ENCODE measurements at places on chromosomes 2 and 18.

- DNase-seq = no peak
Observed at GRCh38 chr2:24957976-24958375, 13.8 kb downstream of the DNAJC27 start.

DNA sequence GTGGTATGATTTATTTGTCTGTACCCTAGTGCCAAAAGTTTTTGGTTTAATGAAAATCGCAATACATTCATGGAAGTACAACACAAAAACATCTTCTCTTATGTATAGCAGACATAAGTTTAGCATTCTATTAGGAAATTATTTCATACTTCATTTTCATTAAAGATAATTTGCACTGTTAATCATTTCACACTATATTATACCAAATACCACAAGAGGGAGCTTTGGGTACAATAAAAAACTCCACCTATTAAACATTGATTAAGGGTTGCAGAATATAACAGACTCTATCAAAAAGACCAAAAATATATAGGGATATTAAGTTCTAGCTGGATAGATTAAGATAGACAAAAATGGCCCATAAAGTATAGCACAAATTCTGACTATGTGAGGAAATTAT, 79.0 kb downstream of the SLC66A3 start:
- no peak for DNase-seq

DNA sequence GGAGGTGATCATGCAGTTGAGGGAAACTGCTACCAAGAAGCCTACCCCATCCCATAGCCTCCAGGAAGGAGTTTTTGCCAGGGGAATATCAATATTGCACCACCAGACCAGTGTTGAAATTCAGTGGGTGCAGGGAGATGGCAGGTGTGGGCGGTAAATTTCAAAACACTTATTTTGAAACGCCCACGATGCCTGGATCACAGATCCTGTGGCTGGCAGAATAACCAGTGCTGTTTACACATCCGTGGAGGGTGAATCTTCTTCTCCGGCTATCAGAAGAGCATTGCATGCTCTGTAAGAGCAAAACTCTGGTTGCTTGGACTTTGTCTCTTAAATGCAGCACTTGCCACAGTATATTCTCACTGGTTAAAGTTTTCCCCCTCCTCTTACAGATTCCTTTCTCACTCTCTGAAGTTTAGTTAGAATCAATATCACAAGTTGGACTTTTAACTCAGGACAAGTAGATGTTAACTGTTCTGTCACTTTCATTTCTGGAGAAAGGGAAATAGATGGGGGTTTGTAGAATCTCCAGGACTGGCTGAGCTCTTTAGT, 70.5 kb upstream of the ZCCHC2 start:
- no peak for DNase-seq

GRCh38 chr18:46001892-46002291, 34.8 kb upstream of the EPG5 start:
- DNase-seq = no peak

GRCh38 chr2:28403370-28403956, 10.8 kb downstream of the FOSL2 start:
- DNase-seq = no peak

- peak; percentile 66 for DNase-seq
Observed at GRCh38 chr2:232781765-232782164, 5.4 kb upstream of the KCNJ13 start.

GRCh38 chr18:48639772-48640432, 101.1 kb downstream of the CTIF start:
- no peak for DNase-seq

DNA sequence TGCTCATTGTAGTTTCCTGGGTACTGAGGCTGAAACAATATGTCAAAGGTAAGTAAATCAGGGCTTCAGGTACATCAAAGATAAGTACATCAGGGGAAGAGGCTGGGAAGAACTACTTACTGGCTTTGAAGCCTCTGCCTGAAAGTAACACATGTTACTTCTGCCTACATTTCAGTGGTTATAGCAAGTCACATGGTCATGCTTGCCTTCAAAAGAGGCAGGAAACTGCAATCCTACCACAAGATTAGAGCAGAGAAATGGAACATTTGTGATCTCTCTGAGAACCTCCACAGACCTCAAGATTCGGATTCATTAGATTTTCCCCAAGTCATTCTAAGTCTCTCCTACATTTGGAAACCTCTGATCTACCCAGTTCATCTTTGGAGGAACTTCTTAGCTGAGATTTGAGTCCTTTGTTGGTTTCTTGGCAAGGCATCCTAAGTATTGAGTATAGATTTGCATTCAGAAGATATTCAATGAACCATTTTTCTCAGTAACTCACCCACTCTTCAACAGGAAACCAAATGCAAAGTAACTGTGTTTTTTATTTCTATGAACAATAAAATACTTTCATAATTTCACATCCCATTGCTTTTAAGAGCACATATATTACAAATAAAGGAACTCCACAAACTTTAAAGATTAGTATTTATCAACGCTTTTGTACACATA, 48.5 kb upstream of the CCDC195 start:
- peak; percentile 5 for DNase-seq

DNA sequence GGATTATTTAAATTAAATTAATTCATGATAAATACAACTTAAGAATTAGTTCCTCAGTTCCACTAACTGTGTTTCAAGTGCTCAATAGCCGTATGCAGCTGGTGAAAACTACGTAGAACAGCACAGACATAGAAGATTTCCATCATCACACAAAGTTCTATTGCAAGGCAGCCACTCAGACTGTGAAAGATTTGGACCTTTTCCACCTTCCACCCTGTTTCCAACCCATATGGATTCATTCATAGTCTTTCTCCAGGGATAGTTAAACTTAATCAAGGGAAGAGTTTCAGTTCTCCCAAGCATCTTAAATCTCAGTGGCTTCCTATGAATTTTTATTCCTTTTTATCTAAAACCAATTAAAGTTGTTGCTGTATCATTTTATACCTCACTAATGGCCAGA, 2030.8 kb downstream of the SUCLG1 start:
- no peak for DNase-seq

GRCh38 chr18:34632321-34632720, 77.8 kb upstream of the DTNA start:
- no peak for DNase-seq

DNA sequence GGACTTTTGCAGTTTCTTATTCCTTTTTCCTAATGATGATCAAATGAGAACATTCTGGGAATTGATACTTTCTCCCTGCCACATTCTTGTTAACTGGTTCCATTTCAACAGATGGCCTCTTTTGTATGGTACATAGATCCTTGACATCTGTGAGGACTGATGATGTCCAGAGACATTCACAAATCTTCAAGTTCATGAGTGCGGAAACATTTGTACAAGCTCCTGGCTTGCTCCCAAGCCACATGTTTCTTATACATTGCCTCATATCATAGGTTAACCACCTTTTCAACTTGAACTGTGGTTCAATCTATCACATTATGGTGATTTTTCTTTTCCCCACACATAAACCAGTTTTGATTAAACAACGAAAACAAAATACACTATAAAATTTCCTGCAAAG, 267.3 kb downstream of the CLIP4 start:
- no peak for DNase-seq

- no peak for DNase-seq
Observed at GRCh38 chr2:207238831-207239701, 73.3 kb upstream of the KLF7 start.

- DNase-seq = no peak
Observed at GRCh38 chr2:23487735-23488492, 102.9 kb downstream of the KLHL29 start.

- DNase-seq = no peak
Observed at GRCh38 chr2:159545085-159545484, 71.3 kb downstream of the BAZ2B start.

DNA sequence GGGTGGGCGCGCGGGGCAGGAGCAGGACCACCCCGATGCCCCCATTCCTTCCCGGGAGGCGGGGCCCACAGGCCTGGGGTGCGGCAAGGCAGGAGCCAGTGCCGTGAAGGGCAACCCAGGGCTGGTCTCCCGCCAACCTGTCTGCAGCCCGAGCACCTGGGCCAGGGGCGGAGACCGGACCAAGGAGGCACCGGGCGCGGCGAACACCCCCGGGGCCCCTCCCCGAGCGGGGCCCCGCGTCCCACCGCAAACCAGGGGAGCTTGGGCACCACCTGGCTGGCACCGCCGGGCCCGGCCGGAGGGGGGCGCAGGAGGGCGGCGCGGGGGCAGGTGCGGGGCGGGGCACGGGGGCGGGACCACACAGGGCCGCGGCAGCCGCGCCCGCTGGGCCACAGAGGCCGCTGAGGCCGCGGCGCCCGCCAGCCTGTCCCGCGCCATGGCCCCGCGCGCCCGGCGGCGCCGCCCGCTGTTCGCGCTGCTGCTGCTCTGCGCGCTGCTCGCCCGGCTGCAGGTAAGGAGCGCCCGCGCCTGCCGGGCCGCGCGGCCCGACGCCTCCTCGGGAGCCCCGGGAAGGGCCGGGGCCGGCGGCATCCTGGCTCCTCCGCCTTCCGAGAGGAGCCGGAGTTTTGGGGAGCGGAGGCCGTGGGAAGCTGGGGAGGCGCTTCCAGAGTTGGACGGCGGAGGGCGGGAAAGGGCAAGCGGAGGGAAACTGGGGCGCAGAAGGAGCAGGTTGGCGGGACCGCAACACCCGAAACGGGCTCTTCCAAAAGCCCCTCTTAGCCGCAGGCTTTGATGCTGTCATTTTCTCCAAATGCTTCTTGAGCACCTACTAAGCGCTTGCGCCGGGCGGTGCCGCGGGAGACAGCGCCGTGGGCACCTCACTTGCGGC, at the start of gene TNFRSF11A:
Gene TNFRSF11A (plus strand): TSS at position 394 of the 889 bp plus-strand sequence. CDS start 43 bp downstream, at position 437.
- peak; percentile 45 for DNase-seq

DNA sequence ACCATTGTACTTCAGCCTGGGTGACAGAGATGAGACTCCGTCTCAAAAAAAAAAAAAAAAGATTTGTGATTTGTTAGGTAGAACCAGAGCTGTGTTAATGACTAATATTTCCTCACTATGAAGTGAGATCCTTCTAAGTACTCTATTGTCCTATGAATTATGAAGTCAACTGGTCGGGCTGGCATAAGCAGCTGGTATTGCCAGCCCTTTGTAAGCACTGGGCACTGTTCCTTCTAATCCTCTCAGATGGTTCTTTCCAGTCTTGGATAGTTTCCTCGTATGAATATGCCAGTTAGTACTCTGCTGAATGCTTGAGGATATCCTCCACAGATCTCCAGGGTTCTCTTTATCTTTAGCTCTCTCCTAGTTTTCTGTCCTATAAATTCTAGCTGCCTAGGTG, 223.1 kb upstream of the SP5 start:
- no peak for DNase-seq

GRCh38 chr18:33264566-33264965, 176.0 kb downstream of the CCDC178 start:
- no peak for DNase-seq

DNA sequence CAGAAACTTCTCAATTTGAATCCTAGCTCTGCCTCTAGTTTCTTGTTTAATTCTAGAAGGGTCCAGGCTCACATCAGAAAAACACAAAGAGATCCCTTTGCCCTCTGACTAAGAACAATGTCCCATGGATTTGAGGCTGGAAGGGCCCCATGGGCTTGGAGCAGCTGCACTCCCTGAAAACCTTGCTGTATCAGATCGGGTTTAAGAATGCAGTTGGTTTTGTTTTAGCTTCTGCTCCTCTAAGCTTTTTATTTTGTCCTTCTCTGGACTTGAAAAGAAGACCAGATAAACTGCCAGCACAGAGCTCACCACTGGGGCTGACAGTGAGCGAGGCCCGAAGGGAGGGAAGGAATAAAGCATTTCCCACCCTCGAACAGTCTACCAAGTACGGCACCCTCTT, 69.2 kb upstream of the WIPF1 start:
- DNase-seq = no peak

DNA sequence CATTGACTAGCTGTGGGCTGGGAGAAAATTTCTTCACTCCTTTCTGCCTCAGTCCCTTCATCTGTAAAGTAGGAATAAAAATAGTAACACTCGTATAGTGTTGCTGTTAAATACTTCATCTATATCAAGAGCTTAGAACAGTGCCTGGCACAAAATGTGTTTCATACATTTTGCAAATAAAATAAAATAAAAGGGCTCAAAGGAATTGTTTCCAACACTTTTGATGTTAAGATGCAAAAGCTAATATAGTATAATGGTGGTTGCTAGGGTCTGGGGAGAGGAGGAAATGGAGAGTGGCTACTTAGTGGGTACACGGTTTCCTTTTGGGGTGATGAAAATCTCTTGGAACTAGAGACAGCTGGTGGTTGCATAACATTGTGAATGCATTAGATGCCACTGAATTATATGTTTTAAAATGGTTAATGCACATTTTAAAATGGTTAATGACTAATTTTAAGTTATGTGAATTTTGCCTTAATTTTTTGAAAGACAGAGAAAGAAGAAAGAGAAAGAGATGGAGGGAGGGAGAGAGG, 542.1 kb upstream of the ID2 start:
- DNase-seq = no peak

GRCh38 chr2:17245906-17246305, 272.3 kb downstream of the RAD51AP2 start:
- DNase-seq = no peak

DNA sequence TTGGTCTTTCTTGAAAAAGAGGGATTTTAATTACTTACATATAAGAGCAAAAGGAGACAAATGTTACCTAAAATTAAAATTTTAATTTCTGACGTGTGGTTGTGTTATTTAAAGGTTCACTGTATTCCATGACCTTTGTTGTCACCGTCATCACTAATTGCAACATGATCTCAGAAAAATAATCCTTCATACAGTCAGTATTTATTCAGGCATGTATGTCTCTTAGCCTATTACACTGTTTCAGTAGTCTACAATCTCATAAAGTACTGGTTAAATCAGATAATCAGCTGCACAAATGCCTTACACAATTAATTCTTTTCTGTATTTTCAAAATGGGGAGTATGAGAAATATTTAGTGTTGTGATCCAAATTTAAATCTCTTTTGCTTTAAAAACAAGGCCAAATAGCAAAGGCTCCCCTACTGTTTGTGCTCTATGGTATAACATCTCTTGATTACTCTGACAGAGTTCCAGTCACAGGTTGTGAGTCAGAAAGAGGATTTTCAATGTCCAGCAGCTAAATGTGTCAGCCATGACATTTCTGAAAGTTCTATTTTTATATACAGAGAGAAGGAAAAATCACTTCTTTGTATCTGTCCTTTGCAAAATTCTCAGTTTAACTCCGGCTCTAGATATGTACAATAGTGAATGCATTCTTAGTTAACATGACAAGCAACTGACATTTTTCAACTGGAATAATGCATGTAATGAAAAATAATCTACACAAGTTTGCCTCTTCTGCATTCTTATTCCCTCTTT, 184.0 kb downstream of the FIGN start:
- no peak for DNase-seq

DNA sequence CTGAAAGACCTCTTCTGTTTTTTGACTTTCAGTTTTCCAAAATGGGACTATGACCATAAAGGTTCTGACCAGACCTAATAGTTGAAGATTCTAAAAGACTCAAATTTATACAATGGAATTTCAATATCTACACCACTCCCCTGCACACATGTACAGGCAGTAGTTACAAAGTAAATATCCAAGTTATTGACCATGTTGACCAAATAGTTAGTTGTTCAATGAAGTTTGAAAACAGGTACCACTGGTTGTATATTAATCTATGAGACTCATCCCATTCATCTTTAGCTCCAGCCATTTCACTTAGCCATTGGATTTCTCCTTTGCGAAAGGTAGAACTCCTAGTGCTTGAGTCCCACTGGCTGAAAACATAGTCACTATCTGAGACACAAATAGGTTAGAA, 277.4 kb downstream of the SETBP1 start:
- no peak for DNase-seq

GRCh38 chr2:219650426-219651248, 23.2 kb downstream of the SLC4A3 start:
- no peak for DNase-seq

- DNase-seq = no peak
Observed at GRCh38 chr2:172415157-172415864, 12.1 kb upstream of the ITGA6 start.

- no peak for DNase-seq
Observed at GRCh38 chr2:37454851-37455762, 110.7 kb downstream of the QPCT start.

- no peak for DNase-seq
Observed at GRCh38 chr2:206984206-206984605, 44.9 kb downstream of the CPO start.

All from CD4-positive, alpha-beta T cell treated with Interleukin-2 at 100 ng/mL for 4 hours (primary cell).